D721Med (cell line): ENCODE measurements at places on chromosomes 3 and 15.

- no peak for DNase-seq
Observed at GRCh38 chr3:105799286-105799685, 69.5 kb downstream of the CBLB start.

DNA sequence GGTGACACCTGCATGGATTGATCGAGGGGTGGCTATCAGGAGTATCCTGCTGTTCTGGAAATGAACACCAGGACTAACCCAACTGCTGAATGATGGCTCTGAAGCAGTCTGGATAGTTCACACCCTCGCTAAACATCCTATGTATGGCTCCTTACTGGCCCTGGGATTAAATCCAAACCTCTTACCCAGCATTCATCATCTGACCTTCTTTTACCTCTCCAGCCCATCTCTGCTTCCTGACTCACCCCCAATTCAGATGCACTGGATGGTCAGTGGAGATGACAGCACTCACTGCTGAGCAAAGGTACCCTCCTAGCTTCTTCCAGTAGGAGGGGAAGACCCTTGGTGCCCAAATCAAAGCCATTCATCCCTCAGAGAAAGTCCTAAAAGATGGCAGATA, 235.2 kb upstream of the TRIM42 start:
- DNase-seq: no peak

- no peak for DNase-seq
Observed at GRCh38 chr3:81734742-81735141, 26.7 kb downstream of the GBE1 start.

- no peak for DNase-seq
Observed at GRCh38 chr15:82105451-82106215, 59.8 kb upstream of the MEX3B start.

DNA sequence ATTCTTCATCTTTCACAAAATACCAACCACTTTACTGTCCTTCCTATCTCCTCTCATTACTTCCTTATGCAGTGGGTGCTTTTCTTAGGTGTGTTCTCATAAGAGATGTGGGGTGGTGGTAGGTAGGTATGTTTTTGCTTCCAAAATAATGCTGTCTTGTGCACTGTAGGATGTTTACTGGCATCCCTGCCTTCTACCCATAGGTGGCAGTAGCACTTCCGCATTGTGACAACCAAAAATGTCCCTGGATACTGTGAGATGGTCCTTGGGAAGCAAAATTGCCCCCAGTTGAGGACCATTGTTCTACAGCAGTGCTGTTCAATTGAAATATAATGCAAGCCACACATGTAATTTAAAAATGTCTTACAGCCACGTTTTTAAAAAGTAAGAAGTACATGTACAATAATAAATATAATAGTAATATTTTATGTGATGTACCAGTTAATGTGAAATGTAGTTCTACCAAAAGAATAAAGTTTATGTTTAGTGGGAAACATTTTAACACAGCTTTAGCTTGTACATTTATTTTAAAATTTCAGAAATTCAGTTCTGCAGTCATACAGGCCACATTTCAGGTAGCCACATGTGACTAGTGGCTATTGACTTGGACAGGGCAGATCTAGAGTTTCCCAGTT, 75.2 kb downstream of the NEO1 start:
- no peak for DNase-seq

GRCh38 chr15:56245871-56246814, 2.5 kb upstream of the RFX7 start:
- peak; percentile 40 for DNase-seq

GRCh38 chr15:96494505-96494904, 164.0 kb downstream of the NR2F2 start:
- no peak for DNase-seq
